Stimulated activated CD4-positive, alpha-beta T cell treated with anti-CD3 and anti-CD28 coated beads, Interleukin-2, amount 100 ng/mL, for 24 hours (primary cell): ENCODE measurements at places on chromosomes 7 and 10.

DNA sequence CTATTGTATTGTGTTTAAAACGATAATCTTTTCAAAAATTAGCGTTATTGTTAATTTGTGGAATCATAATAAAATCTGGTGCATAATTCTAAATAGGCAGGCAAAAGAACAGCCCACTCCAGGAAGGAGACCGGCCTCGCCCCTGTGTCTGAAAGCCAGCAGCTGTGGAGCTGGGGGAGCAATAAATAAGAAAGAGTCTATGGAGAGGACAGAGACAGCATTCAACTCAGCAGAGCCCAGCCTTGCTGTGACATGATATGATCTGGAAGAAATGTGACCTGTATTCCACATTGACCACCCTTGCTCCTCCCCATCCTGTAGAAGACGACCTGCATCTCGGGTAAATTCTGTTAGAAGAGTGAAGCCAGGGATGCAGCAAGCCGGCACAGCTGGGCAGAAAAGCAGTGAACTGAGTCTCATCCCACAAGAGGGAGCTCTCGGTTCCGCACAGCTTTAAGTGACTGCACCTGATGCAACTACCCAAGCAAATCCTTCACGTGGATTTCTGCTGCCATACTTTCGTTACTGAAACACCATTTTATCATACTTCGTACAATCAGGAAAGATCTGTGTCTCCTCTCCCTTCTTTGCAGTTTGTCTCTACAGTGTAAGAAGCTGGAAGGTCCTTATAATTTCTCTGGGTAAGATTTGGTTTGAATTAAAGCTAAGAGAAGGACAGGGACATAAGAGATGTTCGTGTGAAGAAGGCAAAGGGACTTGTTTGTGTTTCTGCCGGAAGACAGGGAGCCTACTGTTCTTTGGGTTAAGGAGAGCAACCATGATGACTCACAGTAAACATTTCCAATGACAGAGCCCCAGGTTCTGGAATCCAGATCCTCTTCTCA, 427.1 kb downstream of the GPAM start:
- DNase-seq, result no peak

DNA sequence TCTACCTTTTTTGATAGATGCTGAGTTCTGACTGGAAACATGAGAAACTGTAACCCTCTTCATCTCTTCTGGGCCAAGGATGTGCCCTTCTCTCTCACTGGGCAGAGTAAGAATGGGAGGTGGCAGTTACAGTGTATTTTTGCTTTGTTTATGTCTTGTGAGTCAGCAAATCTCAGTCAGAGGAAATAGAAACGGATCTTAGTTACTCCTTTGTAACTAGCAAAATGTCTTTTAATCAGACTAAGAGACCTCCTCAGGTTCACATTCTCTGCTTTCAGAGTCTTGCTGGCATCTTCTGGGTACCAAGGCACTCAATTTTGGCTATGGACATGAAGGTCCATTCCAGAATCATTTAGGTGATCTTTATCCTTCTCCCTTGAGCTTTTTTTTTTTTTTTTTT, 70.9 kb downstream of the HHEX start:
- no peak for DNase-seq

DNA sequence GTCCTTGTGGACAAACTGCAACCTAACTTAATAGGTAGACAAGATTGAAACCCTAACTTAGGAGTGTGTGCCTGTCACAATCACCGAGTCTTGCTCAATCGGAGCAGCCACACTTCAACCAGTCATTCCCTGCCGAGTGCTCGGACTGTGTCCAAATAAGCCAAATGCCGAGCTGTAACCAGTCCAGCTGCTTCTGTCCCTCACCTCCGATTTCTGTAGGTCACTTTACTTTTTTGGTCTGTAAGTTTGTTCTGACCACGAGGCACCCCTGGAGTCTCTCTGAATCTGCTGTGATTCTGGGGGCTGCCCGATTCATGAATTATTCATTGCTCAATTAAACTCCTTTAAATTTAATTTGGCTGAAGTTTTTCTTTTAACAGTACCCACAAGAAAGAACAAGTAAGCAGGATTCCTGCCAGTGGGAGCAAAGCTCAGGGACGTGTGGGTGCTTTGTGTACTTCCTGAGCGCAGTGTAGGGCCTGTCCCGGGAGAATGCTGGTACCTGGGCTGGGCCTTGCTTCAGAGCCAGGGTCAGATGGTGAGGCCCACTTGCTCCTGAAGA, 140.1 kb downstream of the ACTR3B start:
- DNase-seq, result no peak

DNA sequence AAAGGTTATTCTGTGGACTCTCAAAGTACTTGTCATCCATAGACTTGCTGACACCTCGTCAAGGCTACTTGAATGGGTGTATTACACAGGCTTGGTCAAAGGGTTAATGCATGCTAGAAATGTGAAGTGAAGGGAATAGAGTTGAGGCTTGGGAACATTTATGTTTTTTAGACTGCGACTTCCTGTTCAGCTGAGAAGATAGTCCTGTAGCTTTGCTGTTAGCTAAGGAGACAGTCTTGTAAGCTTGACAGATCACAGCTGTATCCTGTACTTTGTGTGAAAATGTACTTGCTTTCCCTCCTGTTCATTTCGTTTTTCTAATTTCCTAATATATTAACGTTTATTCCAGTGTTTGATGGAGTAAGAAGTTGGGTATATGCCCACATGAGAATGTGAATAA, 52.1 kb downstream of the ADD3 start:
- DNase-seq, result no peak

DNA sequence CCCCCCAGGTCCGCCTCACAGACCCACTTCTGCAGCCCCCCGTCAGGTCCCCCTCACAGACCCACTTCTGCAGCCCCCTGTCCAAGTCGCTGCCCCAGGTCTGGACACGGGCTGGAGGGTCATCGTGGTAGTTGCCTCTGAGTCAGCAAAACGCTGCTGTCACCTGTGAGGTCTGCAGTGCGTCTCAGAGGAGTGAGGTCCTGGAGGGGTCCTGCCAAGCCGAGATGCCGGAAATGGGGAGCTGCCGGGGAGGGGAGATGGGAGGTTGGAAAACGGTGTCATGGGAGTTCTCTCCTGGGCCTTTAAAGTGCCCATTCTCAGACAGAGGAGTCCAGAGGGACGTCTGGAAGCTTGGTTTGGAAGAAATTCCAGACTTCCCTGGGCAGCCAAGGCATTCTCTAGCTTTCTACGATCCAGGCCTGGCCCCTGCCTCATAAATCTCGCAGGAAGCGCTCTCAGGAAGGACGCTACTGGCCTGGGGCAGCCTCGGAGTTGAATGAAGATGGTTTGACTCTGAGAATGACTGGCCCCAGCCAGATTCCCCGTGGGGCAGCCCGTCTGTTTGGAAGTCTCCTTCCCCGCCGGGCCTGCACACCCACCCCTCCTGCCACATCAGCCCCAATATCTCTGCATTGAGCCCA, 38.7 kb downstream of the CALML3 start:
- no peak for DNase-seq

DNA sequence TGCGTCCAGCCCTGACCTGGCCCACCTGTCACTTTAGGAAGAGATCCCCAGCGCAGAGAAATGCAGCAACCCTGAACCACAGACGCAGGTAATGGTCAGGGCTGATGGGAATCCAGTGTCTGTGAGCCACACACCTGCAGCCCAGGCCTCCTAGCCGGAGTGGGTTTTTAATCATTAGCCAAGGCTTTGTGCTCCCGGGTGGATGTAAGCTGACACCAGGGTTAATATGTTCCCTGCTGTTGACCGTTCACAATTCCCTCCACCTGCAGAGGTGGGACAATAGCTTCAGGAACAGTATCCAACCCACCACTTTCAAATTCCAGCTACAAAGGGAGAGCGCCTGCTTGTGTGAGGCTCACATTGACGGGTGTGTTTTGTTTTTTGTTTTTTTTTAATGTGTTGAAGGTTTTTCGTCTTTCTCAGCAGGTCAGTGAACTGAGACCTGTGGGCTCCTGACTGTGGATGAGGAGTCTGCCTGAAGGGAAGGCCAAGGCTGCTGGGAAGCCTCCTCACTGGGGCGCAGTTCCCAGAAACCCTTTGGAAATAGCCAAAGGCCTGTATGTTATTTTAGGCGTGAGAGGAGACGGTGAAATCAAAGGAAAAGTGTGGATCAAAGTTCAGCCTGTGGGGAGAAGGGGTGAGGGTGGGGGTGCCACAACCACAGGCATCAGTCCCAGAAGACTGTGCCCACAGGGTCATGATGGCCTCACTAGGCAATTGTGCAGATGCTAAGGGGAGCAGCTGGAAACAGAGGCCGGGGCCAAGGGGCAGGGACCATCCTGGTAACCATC, 111.1 kb downstream of the TNS3 start:
- DNase-seq, result no peak

GRCh38 chr10:49024484-49024883, 84.8 kb upstream of the LRRC18 start:
- DNase-seq, result no peak

- DNase-seq, result no peak
Measured at GRCh38 chr10:43437141-43437870, 395 bp downstream of the ZNF487 start.

GRCh38 chr10:14476006-14476405, 145.3 kb upstream of the FRMD4A start:
- no peak for DNase-seq

DNA sequence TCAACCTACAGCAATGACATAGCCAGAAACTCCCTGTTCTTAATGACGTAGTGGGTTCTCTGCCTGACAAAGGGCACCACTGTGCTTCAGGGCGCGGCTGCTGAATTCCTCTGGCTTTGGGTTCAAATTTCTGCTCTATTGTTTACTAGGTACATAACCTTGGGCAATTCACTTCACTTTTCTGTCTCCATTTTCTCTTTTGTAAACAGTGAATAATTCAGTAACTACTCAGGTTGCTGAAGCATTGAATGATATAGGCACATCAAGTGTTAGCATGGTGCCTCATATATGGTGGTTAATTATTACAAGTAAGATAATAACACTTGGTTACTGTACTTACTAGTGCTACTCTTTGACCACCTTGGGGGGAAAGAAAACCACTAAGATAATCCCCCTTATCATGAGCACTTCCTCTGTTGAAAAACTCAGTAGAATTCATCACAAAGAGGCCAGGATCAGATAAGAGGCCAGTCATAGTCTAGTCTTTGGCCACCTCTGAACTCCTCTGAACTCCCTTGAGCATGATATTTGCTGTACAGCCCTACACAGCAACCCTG, 92.0 kb upstream of the AHR start:
- no peak for DNase-seq

- no peak for DNase-seq
Measured at GRCh38 chr7:70263471-70264255, 665.4 kb downstream of the AUTS2 start.

GRCh38 chr7:100472854-100473499, 6.0 kb downstream of the TSC22D4 start:
- no peak for DNase-seq

- DNase-seq, result no peak
Measured at GRCh38 chr10:61973906-61974305, 72.4 kb downstream of the ARID5B start.

- DNase-seq, result no peak
Measured at GRCh38 chr7:50645186-50645585, 80.0 kb upstream of the DDC start.

DNA sequence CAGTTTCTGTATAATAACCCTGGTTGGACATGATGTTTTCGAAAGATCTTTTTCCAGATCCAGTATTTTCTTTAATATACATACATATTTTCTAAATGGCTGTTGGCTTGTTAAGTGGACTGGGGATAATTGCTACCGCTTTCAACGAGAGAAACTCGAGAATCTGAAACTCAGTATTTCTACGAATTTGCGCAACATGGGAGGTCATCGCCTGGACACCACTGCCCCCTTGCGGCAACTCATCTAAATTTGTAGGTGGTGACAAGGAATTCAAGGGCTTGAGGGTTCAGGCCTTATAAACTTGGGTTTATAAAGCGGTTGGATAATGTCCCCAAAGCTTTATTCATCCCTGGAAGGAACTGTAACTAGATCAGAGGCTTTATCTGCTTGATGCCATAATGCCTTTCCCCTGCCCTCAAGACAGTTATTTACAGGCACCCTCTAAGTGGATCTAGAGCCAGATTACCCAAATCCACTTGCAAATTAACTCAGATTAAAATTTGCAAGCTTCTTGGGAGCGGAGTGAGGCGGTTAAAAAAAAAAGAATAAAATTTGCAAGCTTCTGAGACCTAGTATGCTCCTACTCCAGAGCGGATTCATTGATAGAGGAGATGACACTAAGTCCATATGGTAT, 21.3 kb upstream of the KCNK18 start:
- peak; percentile 87 for DNase-seq

DNA sequence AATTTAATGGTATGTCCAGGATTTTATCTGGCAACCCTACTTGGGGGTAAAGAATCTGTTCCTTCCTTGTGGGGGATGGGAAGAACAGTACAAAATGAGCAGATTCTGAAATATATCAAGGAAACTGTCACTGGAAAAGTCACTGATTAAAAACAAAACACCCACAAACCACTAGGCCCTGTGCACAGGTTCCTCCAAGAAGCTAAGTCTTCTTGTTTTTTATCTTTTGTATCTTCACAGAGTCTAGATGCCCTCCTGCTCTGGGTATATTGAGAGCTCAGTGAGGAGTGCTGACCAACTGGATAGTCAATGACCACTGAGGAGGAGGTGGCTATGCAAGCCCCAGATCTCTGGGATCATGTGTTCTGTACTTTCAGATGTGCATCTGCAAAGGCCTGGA, 86.8 kb upstream of the ANKRD1 start:
- DNase-seq, result no peak

DNA sequence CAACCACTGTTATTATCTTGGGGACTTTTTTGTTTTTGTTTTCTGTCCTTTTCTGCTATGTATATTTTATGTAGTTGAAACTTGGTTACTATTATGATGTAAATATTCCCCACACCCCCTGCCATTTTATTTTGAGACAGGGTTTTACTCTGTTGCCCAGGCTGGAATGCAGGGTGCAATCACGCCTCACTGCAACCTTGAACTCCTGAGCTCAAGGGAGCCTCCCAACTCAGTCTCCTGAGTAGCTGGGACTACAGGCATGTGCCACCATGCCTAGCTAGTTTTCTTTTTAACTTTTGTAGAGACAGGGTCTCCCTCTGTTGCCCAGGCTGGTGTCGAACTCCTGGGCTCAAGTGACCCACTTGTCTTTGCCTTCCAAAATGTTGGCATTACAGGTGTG, 18.0 kb downstream of the GSTO2 start:
- no peak for DNase-seq

- no peak for DNase-seq
Measured at GRCh38 chr7:31917256-31917655, 153.0 kb downstream of the PDE1C start.

DNA sequence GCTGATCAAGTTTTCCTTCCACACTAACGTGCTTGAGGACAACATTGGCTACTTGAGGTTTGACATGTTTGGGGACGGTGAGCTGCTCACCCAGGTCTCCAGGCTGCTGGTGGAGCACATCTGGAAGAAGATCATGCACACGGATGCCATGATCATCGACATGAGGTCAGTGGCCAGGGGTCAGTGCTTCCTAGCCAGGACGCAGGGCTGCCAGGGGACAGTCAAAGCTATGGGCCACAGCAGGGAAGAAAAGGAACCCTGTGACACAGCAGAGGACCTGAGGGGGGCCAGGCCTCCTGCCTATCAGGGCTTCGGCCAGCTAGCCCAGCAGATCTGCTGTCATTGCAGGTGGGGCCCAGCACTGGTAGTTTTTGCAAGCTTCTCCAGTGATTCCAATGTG, 5.2 kb downstream of the RBP3 start:
- DNase-seq, result no peak
